ENCODE measurements at places on chromosomes 12 and 14. TPM values are rescaled to one million over a fixed set of nuclear protein-coding genes. Genes with fewer than 3 reads are reported as not detected.

ENDOU gene
- not detected for total RNA-seq

NUP37 gene
- total RNA-seq: 187 TPM

GALNT8 gene
- total RNA-seq: not detected

SCNN1A gene
- total RNA-seq: 0.66 TPM

GRIP1 gene
- total RNA-seq: not detected

RNASE3 gene
- total RNA-seq: not detected

CFAP54 gene
- total RNA-seq: not detected

CDKN3 gene
- total RNA-seq: 53.7 TPM

ZC3H10 gene
- total RNA-seq: 3.5 TPM

ACADS gene
- 7.5 TPM for total RNA-seq

TNFAIP2 gene
- 90.4 TPM for total RNA-seq
